ENCODE measurements at places on chromosomes 3 and 15. TPM values are rescaled to one million over a fixed set of nuclear protein-coding genes. Genes with fewer than 3 reads are reported as not detected.
A peak's percentile ranks its signal among the peaks of the same experiment; 100 is the strongest.

Gene SMCO1
- total RNA-seq, result not detected

DNA sequence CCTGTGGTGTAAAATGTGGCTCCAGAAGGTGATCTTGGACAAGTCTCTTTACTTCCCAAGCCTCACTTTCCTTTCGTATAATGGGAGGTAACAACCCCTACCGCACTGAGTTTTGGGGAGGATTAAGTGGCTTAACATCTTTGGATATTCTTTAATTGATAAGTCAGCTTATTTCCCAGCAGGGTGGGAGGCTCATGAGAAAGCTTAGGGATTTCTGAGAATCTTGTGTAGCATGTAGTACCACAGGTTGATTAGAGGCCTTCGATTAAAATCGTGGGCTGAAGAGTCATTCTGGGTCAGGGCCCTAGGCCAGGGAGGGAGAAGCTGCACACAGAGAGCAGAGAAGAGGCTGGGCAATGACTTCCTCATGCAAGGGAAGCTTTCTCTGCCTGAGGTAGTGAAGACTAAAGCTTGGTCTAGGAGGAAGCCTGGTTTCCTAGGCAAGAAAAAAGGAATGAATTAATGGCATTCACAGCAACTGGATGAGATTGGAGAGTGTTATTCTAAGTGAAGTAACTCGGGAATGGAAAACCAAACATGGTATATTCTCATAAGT lies 1.5 kb upstream of the NMNAT3 start:
- no peak for ATAC-seq

DNA sequence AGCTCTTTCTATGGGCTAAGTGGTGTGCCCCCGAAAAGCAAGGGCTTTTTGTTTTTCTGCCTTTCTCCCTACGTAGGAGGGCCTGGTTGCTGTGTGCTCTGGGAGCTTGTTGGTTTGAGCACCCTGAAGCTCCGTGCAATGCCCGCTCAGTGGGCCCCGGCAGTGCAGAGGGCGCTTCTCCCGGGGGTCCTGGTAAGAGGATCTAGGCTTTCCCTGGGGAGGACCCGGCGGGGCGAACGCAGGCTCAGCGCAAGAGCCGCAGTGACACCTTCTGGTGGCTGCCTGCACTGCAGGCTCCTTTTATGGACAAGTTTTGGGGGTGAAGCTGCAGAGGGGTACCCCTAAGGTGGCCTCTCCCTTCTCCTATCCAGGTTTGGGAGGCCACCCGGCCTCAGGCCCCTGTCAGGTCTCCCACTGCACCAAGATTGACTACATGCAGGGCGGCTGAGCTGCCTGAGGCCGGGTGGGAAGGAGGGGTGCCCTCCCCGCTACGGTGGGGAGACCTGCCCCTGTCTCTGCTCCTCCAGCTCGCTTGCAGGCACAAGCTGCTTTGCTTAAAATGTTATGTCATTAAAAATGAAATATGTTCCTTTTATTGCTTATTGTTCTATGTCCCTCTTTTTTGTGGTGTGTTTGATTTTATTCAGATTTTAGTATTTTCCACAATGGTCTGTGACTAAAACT lies 387.9 kb downstream of the GABRG3 start:
- ATAC-seq, result no peak

GRCh38 chr15:92011611-92012367 lies 158.3 kb downstream of the SLCO3A1 start:
- ATAC-seq, result peak; percentile 34

Gene P2RY12
- total RNA-seq, result 6.6 TPM

Gene GBE1
- total RNA-seq, result 25.7 TPM

Gene SLC24A5
- total RNA-seq, result not detected

Gene TMOD2
- 15.1 TPM for total RNA-seq

Gene HYAL3
- total RNA-seq, result 8.8 TPM

Gene GOLGA8G
- not detected for total RNA-seq

- no peak for ATAC-seq
Observed at GRCh38 chr3:117893638-117894037, 1141.0 kb downstream of the IGSF11 start.

Gene MUC4
- not detected for total RNA-seq

GRCh38 chr15:33581032-33581431 lies 270.3 kb downstream of the RYR3 start:
- ATAC-seq, result no peak

Gene GCSAM
- not detected for total RNA-seq

- no peak for ATAC-seq
Observed at GRCh38 chr3:159781867-159782266, 206.8 kb upstream of the IL12A start.

GRCh38 chr3:135165260-135165659 lies 370.2 kb downstream of the EPHB1 start:
- ATAC-seq, result no peak

DNA sequence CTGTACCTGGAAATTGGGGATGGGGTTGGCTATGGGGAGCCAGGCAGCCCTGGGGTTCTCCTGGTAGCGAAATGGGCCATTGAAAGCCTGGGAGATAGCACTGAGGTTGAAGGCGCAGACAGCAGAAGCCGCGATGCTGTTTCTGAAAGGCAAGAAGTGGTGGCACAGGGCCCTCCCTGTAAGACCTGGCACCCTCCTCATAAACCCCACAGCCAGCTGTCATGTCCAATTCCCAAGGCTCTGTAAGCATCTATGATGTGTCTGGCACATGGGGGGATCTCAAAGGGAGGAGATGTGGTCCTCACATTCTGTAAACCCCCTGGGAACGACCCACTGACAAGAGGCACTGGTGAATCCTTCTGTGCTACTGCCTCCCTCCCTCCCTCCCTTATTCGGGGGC lies 104.0 kb downstream of the SEMA5B start:
- no peak for ATAC-seq

Gene TMEM158
- 3.1 TPM for total RNA-seq

Gene LDHAL6B
- total RNA-seq, result not detected

GRCh38 chr15:59680346-59680745 lies 8.8 kb downstream of the BNIP2 start:
- no peak for ATAC-seq

GRCh38 chr15:98381446-98381845 lies 266.9 kb upstream of the IGF1R start:
- ATAC-seq, result no peak

Gene ATP10A
- total RNA-seq, result 24.7 TPM

- ATAC-seq, result no peak
Observed at GRCh38 chr3:53668872-53669271, 174.5 kb downstream of the CACNA1D start.

Gene TERC
- total RNA-seq, result 49.0 TPM

DNA sequence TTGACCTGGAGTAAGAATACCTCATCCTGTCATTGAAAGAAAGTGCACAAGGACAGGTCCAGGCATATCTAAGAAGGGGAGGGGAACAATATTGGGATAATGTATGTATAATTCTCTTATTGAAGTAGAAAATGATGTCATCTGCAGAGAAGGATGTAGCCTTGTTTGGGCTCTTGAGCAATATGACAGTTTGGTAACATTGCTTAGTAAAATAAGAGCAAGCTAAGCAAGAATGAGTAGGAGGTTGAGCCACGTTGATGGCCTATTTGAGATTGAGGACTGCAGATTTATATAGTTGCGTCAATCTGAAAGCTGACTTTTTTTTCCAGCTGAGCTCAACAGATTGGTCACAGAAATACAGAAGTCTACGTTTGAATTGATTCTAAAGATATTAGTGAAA lies 145.2 kb downstream of the FILIP1L start:
- ATAC-seq, result no peak

- ATAC-seq, result no peak
Observed at GRCh38 chr15:80068578-80068977, 9.1 kb downstream of the ZFAND6 start.
